Activated T-cell treated with anti-CD3 and anti-CD28 coated beads, Interleukin-2, amount 50 U/mL, for 72 hours (primary cell): ENCODE measurements at places on chromosomes 2 and 18. TPM values are rescaled to one million over a fixed set of nuclear protein-coding genes. Genes with fewer than 3 reads are reported as not detected.
A peak's percentile ranks its signal among the peaks of the same experiment; 100 is the strongest.

Gene AMER3
- not detected for total RNA-seq

Gene SLC5A7
- not detected for total RNA-seq

Gene ALPG
- not detected for total RNA-seq

- H3K4me3 ChIP-seq: no peak overlapping the region
- DNase-seq: no peak
- H3K27me3 ChIP-seq: peaks cover 8% of the 10 kb centered on the region
- no peak overlapping the region for H3K27ac ChIP-seq
- no peaks in the 10 kb centered on the region for H3K36me3 ChIP-seq
- no peaks in the 10 kb centered on the region for H3K4me1 ChIP-seq
These were observed 317.9 kb upstream of the UBE2E3 start for GRCh38 chr2:180662521-180662920.

DNA sequence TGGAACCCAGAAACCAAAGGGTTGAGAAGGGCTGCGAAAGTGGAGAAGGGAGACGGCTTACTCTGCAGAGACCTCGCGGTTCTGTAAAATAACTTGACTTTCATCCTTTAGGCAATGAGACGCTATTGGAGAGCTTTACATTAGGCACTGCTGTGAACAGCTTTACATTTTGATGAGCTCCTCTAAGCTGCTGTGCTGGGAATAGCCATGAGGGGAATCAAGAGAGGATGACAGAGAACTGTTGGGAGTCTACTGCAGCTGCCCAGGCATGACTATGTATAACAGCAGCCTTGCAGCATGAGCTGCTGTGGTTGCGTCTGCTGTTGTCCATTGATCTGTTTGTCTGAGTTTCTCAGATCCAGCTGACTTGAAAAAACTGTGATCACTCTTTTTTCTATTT lies 310.8 kb upstream of the MAP2 start:
- no peaks in the 10 kb centered on the region for H3K36me3 ChIP-seq
- H3K4me3 ChIP-seq: no peak overlapping the region
- no peaks in the 10 kb centered on the region for H3K27me3 ChIP-seq
- no peak for DNase-seq
- no peaks in the 10 kb centered on the region for H3K4me1 ChIP-seq

DNA sequence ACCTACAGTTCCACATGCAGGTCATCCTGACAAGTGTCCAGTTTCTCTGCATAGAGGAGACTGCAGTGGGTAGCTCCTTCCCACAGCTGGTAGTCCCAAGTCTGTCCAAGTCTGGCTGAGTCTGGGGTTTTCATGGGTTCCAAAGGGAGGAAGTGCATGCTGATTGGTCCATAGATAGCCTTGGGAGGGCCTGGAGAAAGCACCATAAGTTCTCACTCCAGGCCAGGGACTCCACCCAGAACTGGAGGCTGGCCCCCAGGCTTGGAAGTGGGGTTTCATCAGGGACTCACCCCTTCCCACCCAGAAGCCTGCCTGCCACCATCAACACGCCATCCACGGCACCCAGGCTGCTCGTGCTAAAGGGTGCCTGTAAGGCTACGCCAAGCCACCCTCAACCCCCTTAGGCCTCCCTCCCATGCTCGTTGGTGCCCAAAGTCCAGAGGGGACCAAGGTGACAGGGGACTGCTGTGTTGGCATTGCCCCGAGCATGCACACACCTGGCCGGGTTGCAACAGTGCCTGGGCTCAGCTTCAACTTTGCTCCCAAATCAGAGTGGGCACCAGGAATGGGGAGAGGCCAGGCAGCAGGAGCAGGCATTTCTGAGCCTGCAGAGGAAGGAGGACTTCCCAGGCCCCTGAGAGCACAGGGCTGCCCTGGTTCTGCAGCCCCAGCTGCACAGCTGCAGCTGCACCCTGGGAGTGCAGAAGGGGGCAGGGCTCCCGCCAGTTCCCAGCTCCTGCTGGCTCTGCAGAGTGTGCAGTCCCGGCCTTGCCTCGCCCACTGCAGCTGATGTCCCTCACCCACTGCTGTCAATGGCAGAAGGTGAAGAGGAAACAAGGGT lies 116.5 kb upstream of the MAP2 start:
- DNase-seq: no peak
- H3K4me3 ChIP-seq: no peak overlapping the region
- no peaks in the 10 kb centered on the region for H3K36me3 ChIP-seq
- H3K4me1 ChIP-seq: no peaks in the 10 kb centered on the region
- no peak overlapping the region for H3K27ac ChIP-seq

DNA sequence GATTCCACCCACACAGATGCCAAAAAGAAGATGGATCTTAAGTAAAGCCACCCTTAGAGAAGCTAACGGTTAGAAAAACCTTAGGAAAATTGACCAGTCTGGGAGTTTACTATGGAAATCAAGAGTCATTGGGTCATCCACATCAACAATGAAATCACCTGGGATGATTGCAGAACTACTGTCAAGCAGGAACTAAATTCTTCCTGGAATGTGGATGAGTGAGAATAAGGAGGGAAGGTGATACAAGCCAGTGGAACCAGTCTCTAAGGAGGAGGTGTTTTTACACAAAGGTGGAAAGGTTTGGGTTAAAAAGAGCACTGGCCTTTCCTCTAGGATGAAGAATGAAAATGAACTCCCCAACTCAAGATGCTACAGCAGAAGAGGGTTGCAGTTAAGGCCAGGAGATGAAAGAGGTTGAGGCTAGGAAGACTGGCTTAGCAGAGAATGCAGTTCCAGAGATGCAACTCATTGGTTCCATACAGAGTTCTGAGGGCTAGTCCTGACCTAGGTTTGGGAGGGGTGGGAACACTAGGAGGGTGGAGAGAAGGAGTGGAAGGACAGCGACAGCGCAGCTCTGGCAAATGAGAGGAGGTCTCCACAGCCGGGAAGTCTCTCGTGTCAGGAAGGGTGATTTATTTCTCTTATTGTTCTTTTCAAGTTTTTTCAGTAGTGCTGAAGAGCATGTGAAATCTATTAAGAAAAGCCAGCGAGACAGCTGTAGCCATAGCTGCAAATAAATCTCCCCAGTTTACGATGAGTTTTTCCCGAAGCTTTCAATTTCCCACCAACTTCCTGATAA lies 27.7 kb upstream of the KDM3A start:
- H3K27ac ChIP-seq: no peak overlapping the region
- peaks cover 8% of the 10 kb centered on the region for H3K4me1 ChIP-seq
- peaks cover 21% of the 10 kb centered on the region for H3K27me3 ChIP-seq
- no peak overlapping the region for H3K4me3 ChIP-seq

DNA sequence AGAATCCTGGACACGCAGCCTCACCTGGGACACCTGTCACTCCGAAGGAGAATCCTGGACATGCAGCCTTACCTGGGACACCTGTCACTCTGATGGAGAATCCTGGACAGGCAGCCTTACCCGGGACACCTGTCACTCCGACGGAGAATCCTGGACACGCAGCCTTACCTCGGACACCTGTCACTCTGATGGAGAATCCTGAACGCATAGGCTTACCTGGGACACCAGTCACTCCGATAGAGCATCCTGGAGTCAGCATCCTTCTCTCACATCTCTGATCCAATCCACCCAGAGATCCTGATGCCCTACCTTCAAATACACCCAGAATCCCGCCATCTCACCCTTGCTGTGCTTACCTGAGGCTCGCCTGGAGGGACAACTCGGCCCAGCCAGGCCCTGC lies 154.9 kb downstream of the NDUFA10 start:
- H3K27me3 ChIP-seq: no peaks in the 10 kb centered on the region
- no peaks in the 10 kb centered on the region for H3K36me3 ChIP-seq
- H3K4me3 ChIP-seq: no peak overlapping the region
- H3K27ac ChIP-seq: no peak overlapping the region

- no peak for DNase-seq
- no peak overlapping the region for H3K4me3 ChIP-seq
- peaks cover 30% of the 10 kb centered on the region for H3K4me1 ChIP-seq
- H3K36me3 ChIP-seq: peaks cover 7% of the 10 kb centered on the region
- H3K27me3 ChIP-seq: no peaks in the 10 kb centered on the region
These were observed 700.8 kb downstream of the RNF144A start for GRCh38 chr2:7618031-7618430.

- H3K36me3 ChIP-seq: peaks cover 20% of the 10 kb centered on the region
- no peak for DNase-seq
- H3K4me3 ChIP-seq: no peak overlapping the region
- peaks cover 33% of the 10 kb centered on the region for H3K4me1 ChIP-seq
- no peaks in the 10 kb centered on the region for H3K27me3 ChIP-seq
These were observed 29.9 kb downstream of the RHBDD1 start for GRCh38 chr2:226865710-226866109.

GRCh38 chr2:46779447-46779941 lies 136.1 kb downstream of the MCFD2 start:
- H3K4me1 ChIP-seq: no peaks in the 10 kb centered on the region
- no peaks in the 10 kb centered on the region for H3K36me3 ChIP-seq
- DNase-seq: no peak
- no peak overlapping the region for H3K4me3 ChIP-seq

- peaks cover 16% of the 10 kb centered on the region for H3K36me3 ChIP-seq
- peak; percentile 60 for DNase-seq
- H3K27me3 ChIP-seq: no peaks in the 10 kb centered on the region
- H3K4me1 ChIP-seq: peaks cover 51% of the 10 kb centered on the region
These were observed 25.4 kb downstream of the SP100 start for GRCh38 chr2:230441227-230441897.

DNA sequence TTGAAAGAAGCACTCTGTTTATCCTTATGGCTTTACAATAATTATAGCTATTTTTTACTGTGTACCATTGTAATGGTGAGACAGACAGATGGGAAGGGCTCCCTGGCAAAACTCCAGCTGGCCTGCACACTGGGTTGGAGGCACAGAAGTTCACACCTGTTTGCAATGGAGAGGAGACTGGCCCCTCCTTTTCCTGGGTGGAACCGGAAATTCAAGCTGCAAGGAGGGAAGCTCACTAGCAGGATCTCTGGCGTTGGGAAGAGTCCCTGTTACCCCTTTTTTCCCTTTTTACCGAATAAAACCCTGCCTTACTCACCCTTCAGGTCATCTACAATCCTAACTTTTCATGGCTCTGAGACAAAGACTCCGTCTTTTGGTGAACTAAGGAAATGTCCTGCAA lies 100.3 kb upstream of the TFPI start:
- no peak overlapping the region for H3K27ac ChIP-seq
- DNase-seq: no peak
- H3K27me3 ChIP-seq: no peaks in the 10 kb centered on the region
- H3K4me1 ChIP-seq: no peaks in the 10 kb centered on the region
- H3K4me3 ChIP-seq: no peak overlapping the region

GRCh38 chr18:78129260-78129659 lies 850.4 kb upstream of the SALL3 start:
- no peaks in the 10 kb centered on the region for H3K4me1 ChIP-seq
- H3K4me3 ChIP-seq: no peak overlapping the region
- no peaks in the 10 kb centered on the region for H3K27me3 ChIP-seq
- H3K36me3 ChIP-seq: peaks cover 5% of the 10 kb centered on the region
- H3K27ac ChIP-seq: no peak overlapping the region

DNA sequence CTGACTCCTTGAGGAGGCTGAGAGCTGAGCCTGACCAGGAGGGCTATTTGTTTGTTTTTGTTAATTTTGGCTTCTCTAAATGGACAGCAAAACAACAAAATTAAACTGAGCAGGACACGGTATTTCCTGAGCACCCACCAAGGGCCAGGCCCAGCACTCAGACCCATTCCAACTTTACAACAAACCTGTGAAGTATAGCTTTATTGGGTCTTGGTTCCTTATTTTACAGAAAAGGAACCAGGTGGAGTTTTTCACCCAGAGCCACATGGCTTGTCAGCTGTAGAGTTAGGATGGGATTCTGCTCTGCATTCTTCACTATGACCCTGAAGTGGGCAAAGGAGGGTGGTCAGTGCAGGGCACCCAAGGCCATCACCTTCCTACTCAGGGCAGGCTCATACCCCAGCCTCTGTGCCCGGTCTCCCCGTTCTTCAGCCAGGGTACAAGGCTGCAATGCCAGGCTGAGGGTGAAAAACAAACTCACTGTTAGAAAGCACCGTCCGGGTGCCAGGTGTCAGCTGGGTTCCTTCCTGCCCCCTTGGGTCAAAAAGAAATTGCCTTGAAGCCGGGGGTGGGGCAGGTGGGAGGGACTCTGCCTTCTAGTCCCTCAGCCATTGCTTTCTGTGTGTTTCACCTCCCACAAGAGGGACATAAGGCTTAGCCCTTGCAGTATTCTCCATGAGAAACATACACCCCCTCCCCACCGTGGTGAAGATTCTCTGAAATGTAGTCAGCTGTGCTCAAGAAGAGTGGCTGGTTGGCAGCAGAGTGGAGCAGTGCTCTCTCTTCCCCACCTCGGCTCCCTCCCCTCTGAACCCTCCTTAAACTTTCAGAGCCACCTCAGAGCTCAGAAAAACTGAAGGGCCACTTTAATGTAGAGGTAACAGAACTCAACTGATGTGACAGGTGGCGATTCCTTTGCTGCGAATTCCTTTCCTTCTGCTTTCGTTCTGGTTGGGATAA lies 2.2 kb downstream of the PSD4 start:
- peak; percentile 49 for DNase-seq
- H3K27me3 ChIP-seq: no peaks in the 10 kb centered on the region
- peak overlapping the region; percentile 80 for H3K27ac ChIP-seq
- H3K36me3 ChIP-seq: peaks cover 29% of the 10 kb centered on the region
- peak overlapping the region; percentile 89 for H3K4me3 ChIP-seq
- peaks cover 82% of the 10 kb centered on the region for H3K4me1 ChIP-seq

DNA sequence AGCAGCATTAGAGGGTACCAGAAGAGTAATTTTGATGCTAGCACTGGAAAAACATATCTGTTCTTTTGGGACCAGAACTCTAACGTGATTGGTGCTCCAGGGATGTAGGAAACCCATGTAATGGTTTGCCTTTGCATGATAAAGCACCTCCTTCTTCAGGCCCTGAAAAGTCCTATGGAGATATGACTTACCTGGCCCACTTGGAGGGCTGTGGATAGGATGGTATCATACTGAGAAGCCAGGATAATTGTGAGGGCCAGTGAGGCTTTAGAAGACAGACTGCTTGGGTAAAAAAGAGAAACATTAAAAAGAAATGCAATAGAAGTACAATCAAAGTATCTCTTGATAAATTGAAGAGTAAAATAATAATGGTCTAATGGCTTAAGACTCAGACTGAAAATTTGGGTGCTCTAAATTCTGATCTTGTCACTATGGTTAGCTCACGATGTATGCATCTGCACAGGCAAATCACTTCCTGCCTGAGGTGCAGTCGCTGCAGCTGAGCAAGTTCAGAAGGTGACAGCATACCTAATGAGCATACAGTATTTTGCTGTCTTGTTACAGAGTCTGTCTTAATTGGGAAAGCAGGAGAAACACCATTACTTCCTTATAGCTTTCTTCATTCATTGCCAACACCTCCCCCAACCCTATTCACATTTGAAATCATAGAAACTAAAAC lies 371.5 kb downstream of the NUP35 start:
- H3K27ac ChIP-seq: no peak overlapping the region
- no peaks in the 10 kb centered on the region for H3K27me3 ChIP-seq
- no peak for DNase-seq

DNA sequence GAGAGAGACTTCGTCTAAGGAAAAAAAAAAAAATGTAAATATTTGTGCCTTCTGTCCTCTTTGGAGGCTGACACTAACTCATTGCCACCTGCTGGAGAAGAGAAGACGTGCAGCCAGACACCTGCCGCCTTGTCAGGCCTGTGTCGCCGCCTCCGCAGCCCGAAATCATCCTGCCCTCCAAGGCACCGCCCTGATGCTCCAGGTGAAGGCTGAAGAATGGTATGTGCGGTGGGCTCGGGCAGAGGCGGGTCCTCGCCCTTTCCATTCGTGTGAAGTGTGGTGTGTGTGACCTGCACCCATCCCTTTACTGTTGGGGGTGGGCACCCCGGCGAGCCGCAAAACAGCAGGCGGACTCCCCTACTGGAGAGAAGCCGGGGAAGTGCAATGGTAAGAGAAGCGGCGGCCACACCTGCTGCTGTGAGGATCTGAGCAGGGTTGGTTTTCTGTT lies 60.4 kb downstream of the FAM161A start:
- H3K27me3 ChIP-seq: peaks cover 6% of the 10 kb centered on the region
- H3K27ac ChIP-seq: no peak overlapping the region
- no peaks in the 10 kb centered on the region for H3K36me3 ChIP-seq
- peak; percentile 80 for DNase-seq
- peaks cover 9% of the 10 kb centered on the region for H3K4me1 ChIP-seq
